Karpas-422 (cell line): ENCODE measurements at places on chromosomes 5 and 9.

DNA sequence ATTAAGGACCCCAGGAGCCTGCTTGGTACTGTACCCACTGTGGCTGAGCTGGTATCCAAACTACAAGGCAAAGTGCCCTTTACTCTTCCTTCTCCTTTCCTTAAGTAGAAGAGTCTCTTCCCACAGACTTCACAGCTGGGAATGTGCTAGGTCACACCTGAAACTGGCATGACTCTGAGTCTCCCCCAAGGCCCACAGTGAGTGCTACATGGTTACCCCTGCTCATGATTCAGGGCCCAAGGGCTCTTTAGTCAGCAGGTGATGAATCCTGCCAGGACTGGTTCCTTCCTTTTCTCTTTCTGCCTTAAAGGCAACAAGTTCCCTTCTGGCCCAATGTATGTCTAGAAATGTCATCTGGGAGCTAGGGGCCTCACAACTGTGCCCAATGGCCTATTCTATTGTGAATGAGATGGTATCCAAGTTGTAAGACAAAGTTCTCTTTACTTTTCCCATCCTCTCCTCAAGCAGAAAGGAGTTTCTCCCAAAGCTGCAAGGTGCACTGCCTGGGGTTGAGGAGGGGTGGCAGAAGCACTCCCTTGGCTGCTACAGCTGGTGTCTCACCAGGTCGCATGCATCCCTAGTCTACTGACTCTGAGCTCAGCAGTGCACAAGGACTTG is 134.4 kb downstream of the TMEM38B start:
- DNase-seq = no peak

- DNase-seq = no peak
Observed at GRCh38 chr5:9046756-9047481, 499.0 kb downstream of the SEMA5A start.

DNA sequence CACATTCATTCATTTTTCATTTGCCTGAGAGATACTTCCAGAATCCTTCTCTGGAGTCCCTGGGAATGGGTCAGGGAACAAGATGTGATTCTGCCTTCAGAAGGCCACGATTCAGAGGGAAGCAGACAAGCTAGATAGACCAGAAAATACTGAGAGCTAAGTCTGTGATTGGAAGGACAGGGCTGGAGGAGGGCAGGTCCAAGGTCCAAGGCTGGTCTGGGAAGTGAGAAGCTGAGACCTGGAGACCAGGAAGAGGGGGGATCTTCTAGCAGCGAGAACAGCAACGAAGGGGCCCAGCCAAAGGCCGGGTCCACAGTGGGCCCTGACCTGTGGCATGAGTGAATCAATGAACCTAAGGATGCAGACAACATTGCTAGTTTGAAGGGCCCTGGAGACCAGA is 4.1 kb upstream of the IER5L start:
- DNase-seq = no peak

- no peak for DNase-seq
Observed at GRCh38 chr5:63963926-63964325, 1.7 kb upstream of the HTR1A start.

GRCh38 chr5:72393052-72393451 is 72.9 kb downstream of the PTCD2 start:
- DNase-seq = no peak

GRCh38 chr9:21454149-21454548 is 13.9 kb downstream of the IFNA1 start:
- no peak for DNase-seq

DNA sequence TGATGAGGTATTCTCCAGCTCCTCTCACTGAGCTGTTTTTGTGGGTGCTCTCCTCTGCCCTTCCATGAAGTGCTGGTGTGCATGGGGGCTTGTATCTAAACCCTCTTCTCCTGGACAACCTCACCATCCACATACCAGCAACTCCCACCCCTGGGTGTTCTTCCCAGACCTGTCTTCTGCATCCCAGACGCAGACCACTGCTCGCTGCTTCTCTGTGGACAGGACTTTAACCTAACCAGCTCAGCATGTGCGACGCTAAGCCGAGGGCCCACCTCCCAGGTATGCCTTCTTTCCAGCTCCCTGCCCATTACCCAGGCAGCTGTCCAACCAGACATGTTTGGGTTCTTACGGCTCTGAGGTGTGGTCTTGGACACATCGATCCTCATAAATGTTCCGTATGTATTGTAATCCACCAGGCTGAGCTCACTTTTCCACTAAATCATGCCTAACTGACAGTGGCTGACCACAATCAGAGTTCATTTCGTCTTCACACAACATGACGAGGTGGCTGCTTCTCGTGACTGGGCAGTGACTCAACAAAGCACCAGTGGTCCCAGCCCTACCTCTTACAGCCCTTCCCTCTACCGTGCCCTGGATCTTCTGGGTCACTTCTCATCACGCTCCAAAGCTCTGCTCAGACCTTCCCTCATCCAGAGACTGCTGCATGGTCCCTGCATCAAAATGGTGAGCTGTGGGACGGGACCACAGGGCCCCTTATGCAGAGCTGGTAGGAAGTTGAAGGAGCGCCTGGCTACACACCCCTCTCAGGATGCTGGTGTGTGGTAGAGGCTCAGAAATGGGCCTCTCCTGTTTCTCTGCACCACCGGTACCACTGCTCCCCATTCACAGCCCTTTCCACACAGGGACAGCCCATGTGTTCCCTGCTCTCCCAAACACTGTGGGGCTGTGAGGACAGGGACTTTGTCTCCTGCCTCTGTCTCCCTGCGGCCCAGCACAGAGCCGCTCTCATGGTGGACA is 9.6 kb upstream of the PTGES2 start:
- DNase-seq = no peak

- no peak for DNase-seq
Observed at GRCh38 chr5:93346301-93346700, 234.7 kb downstream of the NR2F1-AS1 start.

DNA sequence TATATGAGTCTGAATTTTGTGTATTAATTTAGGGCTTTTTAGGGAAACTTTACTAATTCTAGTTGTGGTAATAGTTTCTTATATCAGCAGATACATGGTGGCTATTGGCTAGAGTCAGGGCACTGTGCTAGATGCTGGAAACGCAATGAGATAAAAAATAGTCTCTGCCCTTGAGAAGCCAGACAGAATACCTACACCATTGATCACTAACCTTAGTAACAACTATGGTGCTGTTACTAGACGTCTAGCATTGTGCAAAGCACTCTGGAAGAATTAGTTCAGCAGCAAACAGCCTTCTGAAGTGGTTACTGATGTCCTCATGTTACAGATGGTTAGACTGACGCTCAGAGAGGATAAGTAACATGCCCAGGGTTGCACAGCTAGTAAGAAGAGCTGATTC is 61.8 kb downstream of the GDA start:
- no peak for DNase-seq

DNA sequence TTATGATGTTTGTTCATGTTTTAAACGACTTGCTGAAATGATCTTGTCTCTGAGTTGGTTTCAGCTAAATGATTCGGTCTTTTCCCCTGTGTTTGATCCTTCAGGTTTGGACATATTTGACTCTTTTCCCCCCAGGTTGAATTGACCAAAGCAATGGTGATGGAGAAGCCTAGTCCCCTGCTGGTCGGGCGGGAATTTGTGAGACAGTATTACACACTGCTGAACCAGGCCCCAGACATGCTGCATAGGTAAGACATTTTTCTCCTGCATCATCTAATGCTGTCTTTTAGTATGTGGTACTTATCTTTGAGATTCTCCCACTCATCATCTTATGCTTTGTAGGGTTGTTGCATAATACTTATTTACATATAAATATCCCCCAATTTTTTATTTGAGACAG is 14.7 kb downstream of the G3BP1 start:
- no peak for DNase-seq

- DNase-seq = no peak
Observed at GRCh38 chr5:53476531-53477480, 3.6 kb upstream of the FST start.

GRCh38 chr5:120055858-120056257 is 408.2 kb upstream of the PRR16 start:
- no peak for DNase-seq

GRCh38 chr5:137734331-137734730 is 1.6 kb downstream of the KLHL3 start:
- no peak for DNase-seq
